Activated naive CD4-positive, alpha-beta T cell (primary cell): ENCODE measurements at places on chromosomes 12 and 14.

- DNase-seq = no peak
Measured at GRCh38 chr14:103763730-103764488, 48.3 kb downstream of the ZFYVE21 start.

DNA sequence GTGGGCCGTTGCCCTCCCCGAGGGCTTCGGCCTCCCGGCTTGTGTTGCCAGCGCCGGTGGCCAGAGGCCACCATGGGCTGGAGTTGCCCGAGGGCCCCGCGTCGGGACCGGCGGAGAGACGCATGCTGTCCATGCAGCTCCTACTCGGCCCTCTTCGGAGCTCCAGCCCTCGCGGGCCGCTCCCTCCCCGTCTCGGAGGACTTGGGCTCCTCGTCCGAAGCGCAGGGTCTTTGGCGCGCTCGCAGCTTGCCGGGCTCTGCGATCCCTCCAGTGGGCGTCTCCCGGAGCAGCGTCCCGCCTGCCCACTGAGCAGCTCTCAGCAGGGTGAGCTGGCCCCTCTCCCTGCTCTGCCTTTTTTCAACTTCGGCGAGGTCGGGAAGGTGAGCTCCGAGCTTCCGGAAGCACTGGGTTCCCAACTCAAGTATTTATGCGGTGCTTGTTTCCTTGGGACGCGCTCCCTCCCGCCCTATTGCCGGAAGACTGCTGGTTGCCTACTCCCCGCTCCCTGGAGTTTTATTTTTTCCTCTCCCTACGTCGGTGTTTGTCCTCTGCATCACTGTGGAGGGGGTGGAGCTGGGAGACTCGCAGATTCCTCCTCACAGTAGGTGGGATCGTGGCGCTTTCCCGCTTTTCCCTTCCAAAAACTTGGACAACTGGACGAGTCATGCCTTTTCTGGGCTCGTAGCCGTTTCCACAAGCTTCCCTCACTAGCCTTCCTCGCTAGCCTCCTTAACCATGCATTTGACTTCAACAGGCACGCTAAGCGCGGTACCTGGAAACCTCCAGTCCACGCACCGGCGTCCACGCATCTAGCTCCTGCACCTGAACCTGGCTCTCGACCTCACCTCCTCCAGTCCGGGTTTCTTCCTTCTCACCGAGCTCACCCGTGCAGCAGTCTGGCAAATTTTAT lies at the start of gene AVPR1A:
Gene AVPR1A (minus strand): TSS at position 489 of the 910 bp plus-strand sequence. CDS start 365 bp downstream, at position 124.
- DNase-seq = no peak

GRCh38 chr12:12282761-12283425 lies 16.0 kb upstream of the LRP6 start:
- DNase-seq = no peak

DNA sequence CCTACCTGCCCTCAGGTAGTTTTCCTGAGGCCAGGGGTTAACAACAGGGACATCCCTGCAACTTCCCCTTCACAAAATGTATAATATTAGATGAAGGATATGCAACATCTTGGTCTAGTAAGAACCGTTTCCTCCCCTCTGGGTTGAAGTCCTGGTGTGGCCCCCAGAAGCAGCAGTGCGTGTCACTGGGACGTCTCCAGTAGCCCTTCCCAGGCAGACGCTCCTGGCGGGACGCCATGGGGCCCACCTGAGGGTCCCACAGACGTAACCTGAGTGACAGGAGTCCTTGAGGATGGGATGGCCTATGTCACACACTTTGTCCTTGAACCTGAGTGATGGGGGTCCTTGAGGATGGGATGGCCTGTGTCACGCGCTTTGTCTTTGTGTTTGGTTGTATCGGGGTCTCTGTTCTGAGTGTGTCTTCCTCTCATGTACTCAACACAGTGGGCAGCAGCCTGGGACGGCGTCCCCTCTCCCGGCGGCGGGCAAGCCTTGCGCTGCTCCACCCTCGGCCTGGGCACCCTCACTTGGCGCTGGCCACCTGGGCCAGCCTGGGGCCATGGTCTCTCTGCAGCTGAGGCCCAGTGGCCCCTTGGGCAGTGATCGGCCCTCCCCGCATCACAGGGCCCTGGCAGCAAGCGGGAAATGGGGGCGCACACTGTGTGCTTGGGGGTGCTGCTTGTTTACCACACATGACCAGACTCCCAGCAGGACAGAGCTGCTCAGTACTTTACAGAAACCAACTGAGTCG lies 14.3 kb upstream of the AMN start:
- no peak for DNase-seq

DNA sequence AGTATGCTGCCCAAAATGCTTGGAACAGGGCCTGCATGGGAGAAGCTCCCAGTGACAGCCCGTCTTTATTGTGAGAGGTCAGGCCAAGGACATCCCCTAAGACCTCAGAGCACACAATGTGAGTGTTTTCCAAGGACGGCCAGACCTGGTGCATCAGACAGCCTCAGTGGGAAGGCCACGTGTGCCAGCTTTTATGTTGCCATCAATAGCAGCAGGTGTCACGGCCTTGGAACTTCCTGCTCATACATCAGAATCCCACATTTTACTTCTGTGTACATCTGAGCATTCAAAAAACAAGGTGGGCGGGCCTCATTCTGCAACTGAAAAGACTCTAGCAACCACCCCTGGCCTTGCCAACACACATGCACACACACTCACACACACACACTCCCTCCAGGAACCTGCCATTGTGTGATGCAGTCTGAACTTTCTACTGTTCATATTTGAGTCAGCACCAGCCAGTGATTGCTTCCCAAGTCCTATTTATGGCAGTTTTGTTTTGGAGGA lies 753.1 kb upstream of the TBX3 start:
- no peak for DNase-seq

DNA sequence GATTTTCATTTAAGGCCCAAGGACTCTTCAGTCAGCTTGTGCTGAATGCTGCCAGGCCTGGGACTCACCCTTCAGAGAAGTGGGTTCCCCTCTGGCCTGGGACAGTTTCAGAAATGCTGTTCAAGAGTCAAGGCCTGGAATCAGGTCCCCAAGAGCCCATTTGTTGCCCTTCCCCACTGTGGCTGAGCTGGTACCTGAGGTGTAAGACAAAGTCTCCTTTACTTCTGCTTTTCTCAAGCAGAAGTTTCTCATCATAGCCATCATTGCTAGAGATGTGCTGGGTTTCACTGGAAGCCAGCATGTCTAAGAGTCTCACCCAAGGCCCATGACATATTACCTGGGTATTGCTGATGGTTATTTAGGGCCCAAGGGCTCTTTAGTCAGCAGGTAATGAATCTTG lies 8.9 kb downstream of the FANCM start:
- no peak for DNase-seq

DNA sequence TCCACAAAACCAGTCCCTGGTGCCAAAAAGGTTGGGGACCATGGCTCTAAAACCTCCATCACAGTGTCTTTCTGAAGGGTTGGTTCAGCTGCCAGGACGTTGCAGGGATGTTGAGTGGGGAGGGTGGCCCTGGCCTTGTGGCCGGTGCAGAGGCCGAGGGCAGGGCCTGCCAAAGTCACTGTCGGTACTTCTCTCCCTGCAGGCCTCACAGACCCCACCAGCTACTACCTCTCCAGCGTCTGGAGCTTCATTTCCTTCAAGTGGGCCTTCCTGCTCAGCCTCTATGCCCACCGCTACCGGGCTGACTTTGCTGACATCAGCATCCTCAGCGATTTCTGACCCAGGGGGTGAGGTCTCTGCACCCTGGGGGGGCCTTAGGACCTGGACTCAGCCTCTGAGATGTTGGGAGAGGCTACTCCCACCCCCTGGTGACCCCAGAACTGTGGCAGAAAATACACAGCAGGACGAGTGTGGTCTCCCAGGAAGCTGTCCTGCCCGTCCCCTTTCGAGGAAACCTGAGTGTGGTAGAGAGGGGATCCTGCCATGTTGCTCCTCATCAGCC lies 7.0 kb downstream of the SLC48A1 start:
- DNase-seq = no peak

- DNase-seq = no peak
Measured at GRCh38 chr14:67551940-67552339, 18.9 kb downstream of the PLEKHH1 start.

DNA sequence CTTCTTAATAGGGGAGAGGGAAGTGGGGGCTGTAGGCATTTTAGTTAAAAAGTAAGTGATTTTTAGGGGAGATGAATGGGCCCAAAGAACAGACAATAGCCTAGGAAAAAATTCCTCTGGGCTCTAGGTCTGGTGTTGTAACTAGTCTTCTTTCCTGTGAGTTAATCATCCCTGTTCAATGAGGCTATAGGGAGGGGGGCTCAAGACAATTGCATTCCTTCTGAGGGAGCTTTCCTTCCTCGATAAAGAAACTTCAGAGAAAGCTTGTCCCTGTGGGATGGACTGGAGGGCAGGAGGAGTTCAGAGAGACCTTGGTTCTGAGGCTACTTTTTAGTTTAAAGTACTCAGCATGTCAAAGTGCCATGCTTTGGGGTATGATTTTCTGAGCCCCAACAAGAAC lies 127.2 kb downstream of the BBS10 start:
- no peak for DNase-seq

- no peak for DNase-seq
Measured at GRCh38 chr12:131116468-131117117, 162.9 kb downstream of the ADGRD1 start.

DNA sequence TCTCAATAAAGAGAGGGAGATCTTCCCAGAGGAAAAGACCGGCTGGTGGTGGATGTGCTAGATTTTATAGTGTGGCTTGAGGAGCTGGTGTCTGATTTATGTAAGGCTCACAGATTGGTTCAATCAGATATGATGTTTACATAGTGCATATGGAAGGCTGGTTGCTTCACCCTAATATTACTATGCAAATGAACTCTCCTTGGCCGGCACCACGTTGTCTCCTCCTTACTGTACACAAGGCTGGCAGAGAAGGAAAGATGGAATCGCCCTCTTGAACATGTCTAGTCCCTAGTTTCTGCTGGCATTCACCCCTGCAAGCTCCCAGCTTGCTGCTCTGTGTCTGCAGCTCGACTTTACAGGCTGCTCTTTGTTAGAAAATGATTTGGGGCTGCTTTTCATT lies 8.9 kb downstream of the FAM186A start:
- DNase-seq = no peak

DNA sequence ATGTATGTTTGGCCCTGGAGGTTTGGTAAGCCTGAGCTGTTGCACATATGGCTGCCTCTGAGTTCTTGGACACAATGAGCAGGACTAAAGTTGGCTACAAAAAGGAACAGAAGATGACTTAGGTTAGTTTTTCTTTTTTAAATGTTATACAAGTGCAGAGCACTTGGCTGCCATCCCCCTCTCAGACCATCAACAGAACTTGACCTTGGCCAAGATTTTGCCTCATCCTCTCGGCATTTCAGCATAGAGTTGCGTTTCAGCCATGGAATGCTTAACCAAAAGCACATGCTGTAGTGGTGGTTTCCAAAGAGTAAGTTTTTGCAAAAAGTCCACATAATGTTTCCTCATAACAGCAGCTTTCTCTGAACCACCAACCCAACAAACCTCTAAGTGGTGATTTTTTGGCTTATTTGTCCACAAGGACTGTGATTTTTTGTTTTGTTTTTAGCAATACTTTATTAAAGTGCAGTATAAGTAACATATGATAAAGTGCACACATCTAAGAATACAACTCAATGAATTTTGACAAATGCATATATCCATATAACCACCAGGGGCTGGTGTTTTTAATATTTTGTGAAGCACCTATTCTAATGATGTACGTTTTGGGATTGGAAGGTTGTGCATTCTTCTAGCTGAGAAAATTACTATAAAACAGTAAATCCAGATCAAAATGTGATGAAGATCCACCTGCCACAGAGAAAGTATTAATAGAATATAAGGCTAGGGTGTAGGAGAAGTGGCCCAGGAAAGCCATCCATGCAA lies 12.1 kb upstream of the GALNT16 start:
- no peak for DNase-seq

DNA sequence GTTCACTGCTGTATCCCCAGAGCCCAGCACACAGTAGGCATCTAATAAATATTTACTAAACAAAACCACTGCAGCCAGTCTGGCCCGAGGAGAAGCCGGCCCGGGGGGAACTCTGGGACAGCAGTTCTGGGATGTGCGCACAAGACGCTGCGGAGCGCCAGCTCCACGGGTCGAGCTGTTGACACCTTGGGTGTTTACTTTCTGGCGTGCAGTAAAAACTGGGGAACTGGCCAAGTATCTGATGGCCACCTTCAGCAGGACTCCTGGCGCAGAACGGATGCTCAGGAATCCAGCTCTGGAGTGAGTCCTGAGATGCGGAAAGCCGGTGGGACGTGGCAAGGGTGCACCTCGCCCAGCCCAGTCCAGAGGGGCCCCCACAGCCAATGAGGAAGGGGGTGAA lies 65.6 kb downstream of the NCOR2 start:
- no peak for DNase-seq

- DNase-seq = no peak
Measured at GRCh38 chr12:67222302-67222701, 46.9 kb upstream of the CAND1 start.

- DNase-seq = peak; percentile 27
Measured at GRCh38 chr14:91911474-91912032, 35.9 kb downstream of the FBLN5 start.

DNA sequence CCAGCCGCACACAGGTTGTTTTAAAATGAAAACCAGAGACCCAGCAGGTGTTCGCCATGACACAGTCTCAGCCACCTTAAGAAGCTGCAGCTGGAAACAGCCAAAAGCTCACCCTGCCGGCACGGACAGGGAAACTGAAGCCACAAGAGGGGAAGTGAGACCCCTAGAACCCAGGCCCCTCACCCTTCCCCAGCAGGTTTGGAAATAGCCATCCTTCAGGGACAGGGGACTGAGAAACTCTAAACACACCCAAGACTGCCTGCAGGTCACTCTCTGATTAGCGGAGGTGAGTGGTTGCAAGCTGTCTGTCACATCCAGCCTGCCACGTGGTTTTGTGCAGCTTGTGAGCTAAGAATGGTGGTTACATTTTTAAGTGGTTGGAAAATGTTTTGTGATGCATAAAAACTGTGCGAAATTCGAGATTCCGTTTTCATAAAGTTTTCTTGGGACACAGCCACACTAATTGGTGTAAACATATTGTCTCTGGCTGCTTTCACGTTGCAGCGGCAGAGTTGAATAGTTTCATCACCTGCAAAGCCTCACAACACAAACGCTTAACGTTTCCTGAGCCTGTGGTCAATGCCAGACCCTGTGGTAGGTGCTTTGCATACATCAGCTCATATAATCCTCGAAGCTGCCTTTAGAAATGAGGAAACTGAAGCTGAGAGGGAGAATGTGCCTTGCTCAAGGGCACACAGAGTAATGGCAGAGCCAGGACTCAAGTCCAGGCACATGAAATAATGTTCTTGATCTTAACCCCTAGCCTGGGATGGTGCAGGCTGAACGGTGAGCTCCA lies 1.7 kb upstream of the SELPLG start:
- no peak for DNase-seq

DNA sequence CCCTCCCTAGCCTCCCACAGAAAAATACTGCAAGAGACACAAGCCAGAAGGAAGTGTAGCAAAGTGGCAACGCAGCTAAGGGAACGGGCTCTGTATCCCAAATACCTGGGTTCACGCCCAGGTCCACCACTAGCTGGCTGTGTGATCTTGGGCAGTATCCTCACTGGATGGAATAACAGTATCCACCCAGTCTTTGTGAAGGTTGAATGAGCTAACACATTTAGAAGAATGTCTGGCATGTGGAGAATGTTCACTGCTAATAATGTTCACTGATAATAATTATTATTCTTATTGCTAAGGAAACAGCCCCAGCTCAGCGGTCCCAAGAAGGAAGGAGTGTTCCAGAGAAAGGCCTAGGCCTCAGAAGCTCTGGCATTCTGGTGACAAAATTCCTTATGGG lies 70.9 kb downstream of the VWF start:
- no peak for DNase-seq
